ENCODE measurements at places on chromosomes 1 and 21.

DNA sequence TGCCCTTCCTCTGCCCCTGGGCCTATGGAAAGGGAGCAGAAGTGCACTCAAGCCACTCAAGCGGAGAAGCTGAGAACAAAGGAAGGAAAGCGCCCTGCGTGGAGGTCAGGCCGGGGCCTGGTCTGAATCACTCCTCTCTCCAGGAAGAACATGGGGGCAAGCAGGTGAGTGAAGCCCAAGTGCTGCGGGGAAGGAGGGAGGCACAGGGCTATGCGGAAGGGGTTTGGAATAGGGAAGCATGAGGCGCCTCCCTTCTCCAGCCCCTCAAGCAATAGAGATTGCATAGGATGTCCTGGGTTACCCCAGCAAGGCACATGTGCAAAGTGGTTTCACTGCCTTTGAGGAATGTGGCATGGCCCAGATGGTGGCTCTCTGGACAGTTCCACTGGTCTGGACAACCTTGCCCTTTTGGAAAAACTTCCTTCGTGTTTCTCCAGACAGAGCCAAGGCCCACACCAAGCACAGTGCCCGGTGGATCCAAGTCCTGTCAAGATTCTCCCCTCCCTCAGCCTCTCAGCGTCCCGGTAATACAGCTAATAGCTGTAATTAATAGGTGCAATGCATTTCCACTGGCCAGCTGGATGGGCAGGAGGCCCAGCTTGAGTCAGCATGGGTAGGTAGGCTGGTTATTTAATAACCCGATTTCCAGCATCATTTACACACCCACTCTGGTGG lies 13.7 kb downstream of the BLACAT1 start:
- DNase-seq: no peak

DNA sequence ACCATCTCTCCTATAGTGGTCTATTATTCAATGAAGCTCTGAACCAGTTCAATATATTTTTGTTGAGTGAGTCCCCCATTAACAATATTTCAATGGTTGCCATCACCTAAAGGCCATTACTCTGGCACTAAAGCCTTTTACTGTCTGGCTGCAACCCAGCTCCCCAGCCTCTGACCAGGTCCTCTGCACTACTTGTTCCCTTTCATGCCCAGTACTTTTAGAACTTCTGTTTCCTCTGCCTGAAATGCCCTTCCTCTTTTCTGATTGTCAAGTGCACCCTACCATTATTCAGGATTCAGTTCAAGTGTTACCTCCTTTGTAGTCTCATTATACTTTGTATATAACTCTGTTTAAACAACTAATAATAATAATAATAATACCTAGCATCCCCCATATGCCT lies 30.4 kb upstream of the ZFYVE9 start:
- DNase-seq: no peak

DNA sequence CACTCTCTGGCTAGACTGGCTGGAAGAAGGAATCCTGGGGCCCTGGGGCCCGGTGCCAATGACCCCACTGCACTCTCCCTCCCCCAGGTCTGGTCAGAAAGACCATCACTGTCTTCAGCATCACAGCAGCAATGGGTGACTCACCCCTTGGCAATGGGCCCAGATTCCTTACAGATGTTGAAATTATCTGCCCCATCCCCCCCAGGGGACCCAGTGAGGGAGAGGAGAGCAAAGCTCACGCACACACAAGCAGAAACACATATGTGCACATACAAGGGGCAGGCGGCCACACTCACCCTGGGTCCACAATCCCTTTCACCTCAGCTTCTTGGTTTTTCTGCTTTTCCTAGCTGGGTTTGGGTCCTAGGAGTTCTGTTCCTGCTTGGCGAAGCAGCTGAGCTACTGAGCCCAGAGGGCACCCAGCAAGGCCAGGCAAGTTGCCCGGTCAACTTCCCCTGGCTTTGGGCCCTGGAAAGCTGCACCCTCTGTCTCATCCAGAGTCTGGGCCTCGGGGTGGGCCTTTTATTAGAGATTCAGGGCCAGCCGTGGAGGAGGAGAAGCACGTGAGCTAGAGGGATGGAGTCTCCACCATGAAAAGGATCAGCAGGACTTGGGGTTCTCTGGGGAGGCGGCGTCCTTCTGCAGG lies 2.6 kb downstream of the COL16A1 start:
- DNase-seq: no peak

DNA sequence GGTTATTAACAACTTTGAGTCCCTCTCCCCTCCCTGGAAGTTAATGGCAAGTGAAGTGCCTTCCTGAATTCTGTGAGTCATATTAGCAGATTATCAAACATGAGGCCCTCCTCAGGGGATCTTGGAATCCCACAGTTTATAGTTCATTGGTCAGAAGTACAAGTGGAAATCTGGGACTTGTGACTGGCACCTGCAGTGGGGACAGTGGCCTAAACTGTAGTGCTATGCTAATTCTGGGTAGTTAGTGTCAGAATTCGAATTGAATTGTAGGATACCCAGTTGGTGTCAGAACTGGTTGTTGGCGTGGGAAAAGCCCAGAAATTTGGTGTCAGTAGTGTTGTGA lies 26.2 kb downstream of the ZYG11B start:
- DNase-seq: no peak

GRCh38 chr1:43049481-43049880 lies 90.8 kb upstream of the SLC2A1 start:
- no peak for DNase-seq

GRCh38 chr1:23020706-23021405 lies 1.6 kb downstream of the KDM1A start:
- DNase-seq: no peak

DNA sequence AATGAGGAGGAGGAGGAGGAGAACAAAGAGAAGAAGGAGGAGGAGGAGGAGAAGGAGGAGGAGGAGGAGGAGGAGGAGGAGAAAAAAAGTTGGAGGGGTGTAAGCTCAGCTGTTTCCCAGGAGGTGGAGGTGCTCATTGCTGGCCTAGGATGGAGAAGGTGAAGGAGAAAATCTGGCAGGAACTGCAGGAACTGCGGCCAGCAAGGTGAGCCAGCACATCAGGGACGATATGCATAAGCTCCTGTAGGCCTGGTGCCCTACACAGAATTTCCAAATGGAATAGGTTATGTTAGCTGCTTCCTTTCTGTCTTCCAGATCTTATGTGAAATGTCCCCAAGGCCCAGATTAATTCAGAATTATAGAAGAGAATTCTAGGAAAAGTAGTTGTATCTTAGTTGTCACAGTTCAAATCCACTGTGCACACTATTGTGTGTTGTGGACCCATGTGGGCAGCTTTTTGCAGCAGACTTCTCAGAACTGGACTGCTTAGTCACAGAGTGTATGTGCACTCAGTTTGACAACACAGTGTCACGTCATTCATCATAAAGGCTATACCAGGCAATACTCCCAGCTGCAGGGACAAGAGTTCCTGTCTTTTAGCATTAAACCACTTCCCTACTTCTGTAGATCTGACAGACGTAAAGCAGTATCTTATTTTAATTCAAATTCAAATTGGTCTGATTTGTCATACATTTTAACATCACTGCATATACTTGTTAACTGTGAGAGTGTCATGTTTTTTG lies 303.7 kb downstream of the HLX start:
- no peak for DNase-seq

GRCh38 chr1:226371027-226371694 lies 36.7 kb downstream of the PARP1 start:
- no peak for DNase-seq

GRCh38 chr1:193058529-193059281 lies 455 bp downstream of the UCHL5 start:
- DNase-seq: peak; percentile 54

DNA sequence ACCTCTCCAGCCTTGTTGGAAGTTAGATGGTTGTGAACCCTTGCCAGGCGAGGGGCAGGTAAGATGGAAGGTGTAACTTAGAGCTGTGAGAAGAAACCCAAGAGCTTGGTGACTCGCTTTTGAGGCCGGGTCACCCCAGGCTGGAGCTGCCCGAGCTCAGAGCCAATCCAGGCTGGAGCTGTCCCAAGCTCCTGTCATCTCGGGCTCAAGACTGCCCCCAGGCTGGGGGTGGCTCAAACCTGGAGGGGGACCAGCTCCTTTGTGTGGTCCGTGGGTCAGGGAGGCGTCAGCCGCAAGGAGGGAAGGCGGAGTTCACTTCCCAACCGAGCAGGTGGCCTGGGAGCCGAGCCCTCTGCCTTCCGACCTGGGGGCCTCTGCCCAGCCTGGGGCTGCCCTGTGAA lies 2.0 kb downstream of the HUNK start:
- no peak for DNase-seq

GRCh38 chr1:244954359-244954758 lies 90.0 kb upstream of the HNRNPU start:
- DNase-seq: no peak

- DNase-seq: no peak
Observed at GRCh38 chr1:1020000-1020404, at the start of gene AGRN. TSS of gene AGRN (plus strand) at chr1:1020120. CDS start at chr1:1020173, 53 bp downstream.

Measured in effector memory CD8-positive, alpha-beta T cell (primary cell).